ELR (cell line): ENCODE measurements at places on chromosomes 13 and 19.

- no peak for DNase-seq
Measured at GRCh38 chr13:40315416-40316064, 350.9 kb downstream of the FOXO1 start.

DNA sequence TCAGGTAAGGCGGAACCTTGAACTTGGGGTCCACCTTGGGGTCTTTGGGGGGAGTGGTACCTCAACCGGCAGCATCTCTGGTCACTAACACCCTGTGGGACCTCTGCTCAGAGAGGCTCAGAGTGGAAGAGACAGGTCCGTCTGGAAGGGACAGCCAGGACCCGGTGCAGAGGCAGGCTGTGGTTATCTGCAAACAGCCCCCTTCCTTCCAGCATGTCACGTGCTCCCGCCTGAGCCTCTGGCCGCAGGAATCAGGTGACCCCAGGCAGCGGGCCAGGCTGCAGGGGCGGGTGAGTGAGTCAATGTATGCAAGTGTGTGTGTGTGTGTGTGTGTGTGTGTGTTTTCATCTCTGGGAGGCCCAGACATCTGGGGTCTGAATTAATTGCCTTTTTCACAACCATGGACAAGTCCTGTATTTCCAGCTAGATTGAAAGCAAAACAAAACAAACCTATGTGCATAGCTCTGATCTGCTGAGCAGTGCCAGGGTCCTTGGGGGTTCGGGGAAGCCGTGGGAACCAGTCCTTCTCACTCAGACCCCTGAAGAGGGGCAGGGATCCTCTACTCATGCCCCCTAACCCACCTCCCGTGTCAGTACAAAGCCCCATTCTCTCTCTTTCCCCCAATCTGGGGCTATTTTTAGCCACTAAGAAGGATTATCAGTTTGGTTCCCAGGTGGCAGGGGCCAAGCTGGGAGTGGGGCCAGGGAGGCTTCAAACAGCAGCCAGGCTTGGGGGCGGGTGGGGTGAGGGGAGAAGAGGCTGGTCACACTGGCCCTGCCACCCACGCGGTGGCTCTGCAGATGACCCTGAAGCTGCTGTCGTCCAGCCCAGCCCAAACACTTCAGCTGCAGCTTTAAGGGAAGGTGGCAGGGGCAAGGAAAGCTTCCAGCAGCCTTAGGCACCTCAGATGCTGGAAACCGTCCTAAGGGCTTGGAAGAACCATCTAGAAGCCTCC is 31.4 kb downstream of the CERS4 start:
- peak; percentile 84 for DNase-seq

DNA sequence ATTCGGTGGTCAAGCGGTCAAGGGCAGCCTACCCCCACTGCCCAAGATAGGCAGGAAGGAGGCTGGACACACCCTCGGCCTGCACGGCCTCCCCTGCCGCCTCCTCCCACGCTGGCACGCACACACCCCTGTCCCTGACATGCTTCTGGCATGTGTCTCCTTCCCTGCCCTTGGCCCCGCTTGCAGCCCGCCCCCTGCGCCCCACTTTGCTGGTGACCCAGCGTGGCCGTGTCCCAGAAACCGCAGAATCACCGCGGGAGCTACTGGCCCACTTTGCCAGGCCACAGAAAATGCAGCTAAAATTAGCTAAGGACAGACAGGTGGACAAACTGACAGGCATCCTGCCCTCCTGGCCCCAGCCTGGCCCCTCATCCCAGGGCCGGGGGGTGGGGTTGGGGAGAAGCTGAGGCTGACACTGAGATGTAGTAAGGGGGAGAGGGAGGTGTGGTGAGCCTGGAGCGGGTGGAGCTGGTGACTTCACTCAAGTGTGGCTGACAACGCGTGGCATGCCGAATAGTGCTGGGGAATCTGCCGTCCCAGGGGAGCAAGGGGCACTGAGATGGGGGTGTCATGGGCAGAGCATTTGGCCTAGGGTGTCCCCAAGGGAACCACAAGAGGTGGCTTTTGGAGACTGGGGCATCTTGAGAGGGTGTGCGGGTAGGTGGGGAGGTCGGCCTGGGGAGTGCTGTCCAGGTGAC is 2.4 kb downstream of the SHANK1 start:
- DNase-seq = no peak

- peak; percentile 56 for DNase-seq
Measured at GRCh38 chr19:15101479-15102082, 5.6 kb upstream of the SYDE1 start.

DNA sequence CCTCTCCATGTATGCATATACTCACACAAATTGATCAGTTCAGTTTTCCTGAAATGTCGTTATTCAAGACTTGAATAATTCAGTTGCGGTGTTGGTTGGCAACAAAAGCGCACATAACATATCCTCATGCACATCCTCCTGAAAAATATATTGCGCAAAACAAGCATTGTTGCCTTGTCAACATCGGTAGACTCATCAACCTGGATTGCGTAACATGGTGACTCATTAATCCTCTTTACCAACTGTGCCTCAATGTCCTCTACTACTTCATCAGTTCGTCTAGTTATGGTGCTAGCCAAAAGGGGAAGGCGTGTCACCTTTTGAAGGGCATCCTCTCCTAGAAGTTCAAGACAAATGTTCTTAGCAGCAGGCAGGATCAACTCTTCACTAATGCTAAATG is 357.7 kb downstream of the LMO7 start:
- peak; percentile 20 for DNase-seq
